Glomerular endothelial cell (primary cell): ENCODE measurements at places on chromosomes 2 and 18.

DNA sequence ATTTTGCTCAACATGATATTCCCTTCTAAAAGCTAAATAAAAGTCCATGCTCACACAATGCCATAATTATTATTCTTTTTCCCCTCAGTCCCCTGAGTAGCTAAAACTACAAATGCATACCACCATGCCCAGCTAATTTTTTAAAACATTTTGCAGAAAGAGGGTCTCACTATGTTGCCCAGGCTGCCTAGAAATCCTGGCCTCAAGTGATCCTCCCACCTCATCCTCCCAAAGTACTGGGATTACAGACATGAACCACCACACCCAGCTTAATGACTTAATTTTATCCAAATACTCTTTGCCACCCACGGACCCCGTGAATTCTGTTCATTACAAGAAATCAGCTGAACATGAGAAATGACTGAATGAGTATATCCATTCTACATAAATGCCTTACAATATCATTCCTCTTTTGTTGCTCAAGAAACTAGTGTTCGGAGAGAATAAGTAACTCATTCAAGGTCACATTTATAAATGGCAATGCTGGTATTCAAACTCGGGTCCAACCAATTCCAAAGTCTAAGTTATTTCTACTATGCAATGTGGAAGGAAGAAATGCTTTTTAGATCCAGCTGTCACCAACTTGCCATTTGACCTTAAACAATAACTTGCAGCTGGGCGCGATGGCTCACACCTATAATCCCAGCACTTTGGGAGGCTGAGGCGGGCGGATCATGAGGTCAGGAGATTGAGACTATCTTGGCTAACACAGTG is 59.8 kb downstream of the NOL10 start:
- DNase-seq = no peak

GRCh38 chr2:64760128-64760527 is 106.4 kb upstream of the SERTAD2 start:
- no peak for DNase-seq

GRCh38 chr2:170830166-170830565 is 13.5 kb downstream of the GAD1 start:
- DNase-seq = no peak

DNA sequence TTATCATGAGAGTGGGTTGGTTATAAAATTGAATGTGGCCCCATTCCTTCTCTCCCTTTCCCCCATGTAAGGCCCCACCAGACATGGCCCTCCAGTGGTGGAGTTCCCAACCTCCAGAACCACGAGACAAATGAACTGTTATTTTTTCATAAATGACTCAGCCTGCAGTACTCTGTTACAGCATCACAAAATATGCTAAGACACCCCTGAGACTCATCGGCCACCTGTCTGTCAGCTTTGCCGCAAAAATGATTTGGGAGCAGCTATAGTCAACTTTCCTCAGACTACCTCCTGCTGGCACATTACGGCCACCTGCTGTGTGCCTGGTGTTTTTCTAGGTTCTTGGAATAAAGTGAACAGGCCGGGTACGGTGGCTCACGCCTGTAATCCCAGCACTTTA is 21.4 kb upstream of the C1QL2 start:
- no peak for DNase-seq

DNA sequence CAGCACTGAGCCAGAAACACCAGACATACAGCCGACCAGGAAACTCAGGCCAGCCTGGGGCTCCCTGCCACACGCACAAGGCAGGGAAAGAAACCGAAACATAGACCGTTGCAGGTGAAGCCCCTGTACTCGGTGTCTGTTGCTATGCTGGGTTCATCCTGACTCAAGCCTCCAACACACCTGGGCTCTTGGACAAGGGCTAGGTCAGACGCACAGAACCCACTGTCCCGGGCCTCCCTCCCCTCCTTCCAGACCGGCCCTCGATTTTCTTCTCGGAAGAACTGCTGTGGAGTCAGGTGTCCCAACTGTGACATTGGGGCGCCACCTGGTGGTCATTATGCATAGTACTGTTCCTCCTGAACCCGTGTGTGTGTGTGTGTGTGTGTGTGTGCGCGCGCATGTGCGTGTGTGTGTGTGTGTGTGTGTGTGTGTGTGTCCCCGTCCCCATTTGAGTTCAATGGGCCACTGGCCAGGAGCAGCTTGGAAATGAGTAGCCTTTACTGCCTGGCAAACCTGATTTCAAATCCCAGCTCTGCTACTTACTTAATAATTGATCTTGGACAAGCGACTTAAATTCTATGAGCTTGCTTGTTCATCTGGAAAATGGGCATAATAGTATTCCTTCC is 55.4 kb upstream of the GLI2 start:
- no peak for DNase-seq

GRCh38 chr2:168174756-168175155 is 72.6 kb downstream of the STK39 start:
- DNase-seq = no peak

DNA sequence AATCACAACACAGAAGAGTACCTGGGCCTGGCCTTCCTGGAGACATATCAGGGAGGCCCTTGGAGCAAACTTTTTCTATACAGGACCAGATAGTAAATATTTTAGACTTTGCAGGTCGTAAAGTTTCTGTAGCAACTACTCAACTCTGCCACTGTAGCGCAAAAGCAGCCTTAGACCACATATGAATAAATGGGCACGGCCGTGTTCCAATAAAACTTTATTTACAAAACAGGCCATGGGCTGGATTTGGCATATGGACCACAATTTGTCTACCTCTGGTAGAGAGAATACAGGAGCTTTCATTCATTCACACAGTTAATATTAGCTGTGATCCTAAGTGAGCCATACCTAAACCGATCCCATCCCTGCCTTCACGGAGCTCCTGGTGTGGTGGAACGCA is 98.6 kb upstream of the CAB39 start:
- DNase-seq = no peak

DNA sequence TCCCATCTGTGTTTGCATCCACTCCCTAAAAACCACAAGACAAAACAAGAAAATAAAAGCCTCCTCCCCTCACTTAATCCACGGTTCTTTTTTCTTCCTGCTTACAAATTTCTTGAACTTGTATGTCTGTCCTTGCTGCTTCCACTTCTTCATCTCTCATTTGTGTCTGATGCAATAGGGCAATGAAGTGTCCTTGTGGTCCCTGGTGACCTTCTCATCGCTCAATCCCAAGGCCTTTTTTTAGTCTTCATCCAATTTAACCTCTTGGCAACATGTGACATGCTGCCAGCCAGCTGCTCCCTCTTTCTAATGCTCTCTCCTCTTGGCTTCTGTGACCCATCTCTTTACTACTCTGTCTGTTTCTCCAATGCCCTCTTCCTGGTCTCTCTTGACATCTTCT is 87.6 kb downstream of the SEMA4F start:
- DNase-seq = no peak

GRCh38 chr2:75580156-75580555 is 19.4 kb upstream of the EVA1A start:
- DNase-seq = no peak

DNA sequence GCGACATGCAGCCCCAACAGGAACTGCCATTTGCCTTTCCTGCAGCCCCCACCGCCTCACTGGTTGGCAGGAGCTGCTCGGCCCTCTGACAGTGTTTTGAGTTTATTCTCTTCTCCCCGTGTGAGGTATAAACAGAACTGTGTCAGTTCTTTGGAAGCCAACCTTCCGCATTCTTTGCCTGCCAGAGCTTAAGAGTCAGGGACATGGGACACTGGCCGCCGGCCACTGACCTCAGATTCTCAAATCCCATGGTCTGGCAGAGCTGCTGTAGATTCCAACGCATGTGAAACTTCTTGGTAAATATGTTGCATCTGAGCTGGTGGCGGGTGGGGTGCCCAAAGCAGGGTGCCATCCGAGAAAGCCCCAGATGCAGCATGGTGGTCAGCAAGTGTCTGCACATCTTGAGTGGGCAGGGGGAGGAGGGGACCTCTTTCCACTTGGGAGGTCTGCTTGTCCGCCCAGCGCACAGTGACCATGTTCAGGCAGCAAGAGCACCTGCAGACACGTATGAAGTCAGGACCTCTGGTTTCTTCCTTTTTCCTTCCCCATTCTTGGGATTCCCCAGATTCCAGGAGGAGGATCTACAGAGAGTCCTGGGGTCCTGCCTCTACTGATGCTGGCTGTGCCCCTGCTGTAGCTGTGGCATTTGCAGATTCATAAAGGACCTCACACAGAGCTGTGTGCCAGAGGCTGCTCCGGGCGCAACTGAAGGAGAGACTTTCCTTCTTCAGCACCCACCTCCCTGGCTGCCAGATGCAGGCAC is 23.8 kb downstream of the ASB18 start:
- no peak for DNase-seq

DNA sequence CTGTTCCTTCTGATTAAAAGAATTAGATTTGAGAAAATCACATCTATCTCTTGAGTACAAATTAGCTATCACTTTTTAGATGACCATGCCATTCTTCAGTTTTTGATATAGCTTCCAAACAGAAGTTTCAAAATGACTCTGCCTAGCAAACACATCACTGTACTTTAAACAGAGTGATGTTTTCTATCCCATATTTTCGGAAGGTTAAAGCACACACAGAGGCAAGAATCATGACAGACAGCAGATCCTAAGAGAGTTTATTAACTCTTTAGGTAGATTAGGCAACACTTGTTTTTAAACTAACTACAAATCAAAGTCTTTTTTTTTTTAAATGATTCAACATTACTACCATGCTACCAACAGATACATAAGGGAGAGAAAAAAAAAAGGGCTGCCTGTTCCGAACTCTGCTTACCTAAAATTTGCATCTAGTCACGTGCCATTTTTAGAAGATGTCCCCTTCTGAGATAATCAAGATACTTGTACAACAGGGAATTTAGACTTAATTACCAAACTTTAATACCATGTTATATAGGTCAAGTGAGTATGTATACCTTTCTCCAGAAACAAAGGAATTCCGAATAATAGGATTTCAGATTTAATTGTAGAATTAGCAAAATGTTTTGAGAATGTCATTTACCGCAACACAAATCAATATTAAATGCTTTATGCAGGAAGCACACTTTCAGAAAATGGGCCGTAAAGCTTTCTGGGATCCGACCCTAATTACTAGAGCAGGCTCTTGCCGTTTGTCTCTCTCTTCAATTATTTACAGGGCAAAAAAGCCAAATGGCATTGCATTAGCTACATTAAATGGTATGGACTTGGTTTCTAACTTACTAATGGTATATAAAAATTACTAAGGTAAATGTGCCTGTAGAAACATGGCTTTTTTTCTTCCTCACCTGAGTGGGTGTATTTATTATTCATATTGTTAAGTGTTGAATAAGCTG is 2.6 kb downstream of the RBMS1 start:
- no peak for DNase-seq

DNA sequence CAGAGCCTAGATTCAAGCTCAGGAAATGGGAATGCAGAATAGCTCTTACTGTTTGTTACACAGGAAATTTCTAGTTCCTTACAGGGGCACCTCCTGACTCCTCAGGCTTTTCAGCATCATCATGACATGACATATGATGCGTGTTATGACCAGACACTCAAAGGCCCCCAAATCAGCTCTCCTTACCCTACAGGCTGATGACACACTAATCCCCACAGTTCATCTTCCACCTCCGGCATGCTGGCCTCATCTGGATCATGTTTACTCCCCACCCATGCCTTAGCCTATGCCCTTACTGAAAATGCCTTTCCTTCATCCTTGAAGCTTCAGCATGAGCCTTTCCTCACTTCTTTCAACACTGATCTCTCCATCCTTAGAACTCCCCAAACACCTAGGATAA is 356.9 kb downstream of the SETBP1 start:
- DNase-seq = no peak

DNA sequence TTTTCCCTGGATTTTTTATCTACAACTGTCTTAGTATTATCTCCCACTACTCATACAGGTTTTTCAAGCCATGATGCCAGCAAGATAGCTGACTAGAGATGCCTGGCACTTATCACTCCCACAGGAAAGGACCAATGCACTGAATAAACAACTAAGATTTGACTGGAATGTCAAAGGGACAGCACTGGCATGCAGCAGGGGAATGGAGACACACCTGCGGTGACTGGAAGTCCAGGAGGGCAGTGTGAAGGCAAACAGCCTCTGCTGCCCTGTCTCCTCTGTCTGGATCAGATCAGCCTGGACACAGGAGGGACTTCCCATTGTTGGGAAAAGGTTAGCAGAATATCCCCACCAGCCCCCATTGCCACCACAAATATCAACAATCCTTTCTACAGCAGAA is 85.1 kb downstream of the TMEM237 start:
- no peak for DNase-seq

- DNase-seq = no peak
Measured at GRCh38 chr2:55743583-55743982, 49.9 kb upstream of the PNPT1 start.

- no peak for DNase-seq
Measured at GRCh38 chr18:26813043-26813442, 52.5 kb downstream of the AQP4 start.

DNA sequence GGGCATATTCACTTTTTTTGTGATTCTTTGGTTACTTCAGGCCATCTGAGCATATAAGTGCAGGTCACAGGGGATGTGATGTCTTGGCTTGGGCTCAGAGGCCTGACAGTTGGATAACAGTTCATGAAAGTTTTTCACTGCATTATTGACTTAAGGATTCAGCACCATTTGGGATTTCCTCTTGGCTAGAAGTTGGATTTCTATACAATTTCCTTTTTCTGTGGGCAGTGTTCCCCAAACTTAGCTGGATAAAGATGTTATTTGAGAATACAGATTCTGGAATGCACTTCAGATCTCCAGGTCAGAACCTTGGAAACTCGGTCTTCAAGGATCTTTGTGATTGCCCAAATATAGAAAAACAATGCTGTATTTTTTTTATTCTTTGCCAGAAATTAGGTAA is 78.0 kb downstream of the GALNT3 start:
- DNase-seq = no peak

- DNase-seq = no peak
Measured at GRCh38 chr2:238127165-238128060, 11.1 kb upstream of the KLHL30 start.

DNA sequence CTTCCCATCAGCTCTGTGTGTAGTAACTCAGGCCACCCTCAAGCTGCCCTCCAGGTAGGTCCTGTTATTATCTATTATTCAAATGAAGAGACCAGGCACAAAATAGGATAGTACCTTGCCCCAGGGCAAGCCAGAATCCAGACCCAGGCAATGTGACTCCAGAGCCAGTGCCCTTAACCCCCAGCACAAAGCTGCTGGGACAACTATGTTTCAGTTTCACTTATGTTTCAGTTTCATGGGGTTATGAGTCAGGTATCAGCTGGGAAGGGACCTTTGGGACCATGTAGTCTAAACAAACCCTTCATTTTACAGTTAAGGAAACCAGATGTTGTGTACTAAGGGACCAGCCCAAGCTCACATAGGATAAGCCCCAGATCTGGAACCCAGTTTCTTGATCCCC is 10.0 kb downstream of the HK2 start:
- DNase-seq = no peak

DNA sequence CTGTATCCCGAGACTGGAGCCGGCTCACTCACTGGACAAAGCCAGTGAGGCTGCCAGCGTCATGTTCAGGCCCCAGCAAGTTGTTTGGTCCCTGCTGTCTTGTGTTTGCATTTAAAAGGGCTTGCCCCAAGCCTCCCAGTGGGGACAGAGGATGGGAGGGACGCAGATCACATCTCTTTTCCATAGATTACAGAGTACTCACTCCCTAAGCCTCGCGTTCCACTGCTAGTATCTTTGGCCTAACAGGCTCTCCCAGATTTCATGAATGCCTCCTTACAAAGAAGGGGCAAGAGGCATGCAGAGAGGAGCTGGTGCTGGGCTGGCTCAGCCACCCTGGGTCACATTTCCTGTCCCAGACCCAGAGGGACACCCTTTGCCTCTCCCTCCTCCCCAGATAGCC is 59.1 kb downstream of the CMPK2 start:
- DNase-seq = no peak

- DNase-seq = no peak
Measured at GRCh38 chr18:67728364-67728763, 211.8 kb upstream of the DSEL start.
